ENCODE measurements at places on chromosomes 12 and 14.

DNA sequence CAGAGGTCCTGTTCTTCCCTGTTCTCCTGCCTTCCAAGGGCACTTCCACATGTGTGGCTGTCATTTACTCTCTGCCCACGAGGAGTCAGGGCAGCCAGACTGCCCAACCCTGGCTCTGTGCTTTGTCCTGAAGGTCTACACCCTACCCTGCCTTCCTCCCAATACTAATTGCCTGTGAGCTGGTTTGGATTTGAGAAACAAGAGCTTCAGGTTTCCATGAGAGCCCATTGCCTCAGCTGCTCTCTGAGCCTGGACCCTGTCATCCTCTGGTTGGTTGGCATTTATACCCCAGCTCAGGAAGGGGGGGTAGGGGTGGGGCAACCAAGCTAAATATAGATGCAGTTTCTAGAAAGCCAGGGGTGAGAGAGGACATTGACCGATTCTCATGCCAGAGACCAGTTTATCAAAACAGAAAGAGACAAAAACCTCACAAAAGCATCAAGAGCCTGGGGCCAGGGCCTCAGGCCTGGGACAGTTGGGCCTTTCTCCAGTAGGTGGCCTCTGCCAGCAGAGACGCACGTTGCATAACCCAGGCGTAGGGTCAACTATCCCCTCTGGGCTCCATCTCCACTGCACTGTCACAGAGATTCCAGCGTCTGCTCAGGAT is 34.5 kb downstream of the VDR start:
- DNase-seq: peak; percentile 56

- no peak for DNase-seq
Observed at GRCh38 chr12:97368462-97369163, 94.0 kb upstream of the RMST start.

- peak; percentile 31 for DNase-seq
Observed at GRCh38 chr12:26936559-26937442, 980 bp downstream of the INTS13 start.

DNA sequence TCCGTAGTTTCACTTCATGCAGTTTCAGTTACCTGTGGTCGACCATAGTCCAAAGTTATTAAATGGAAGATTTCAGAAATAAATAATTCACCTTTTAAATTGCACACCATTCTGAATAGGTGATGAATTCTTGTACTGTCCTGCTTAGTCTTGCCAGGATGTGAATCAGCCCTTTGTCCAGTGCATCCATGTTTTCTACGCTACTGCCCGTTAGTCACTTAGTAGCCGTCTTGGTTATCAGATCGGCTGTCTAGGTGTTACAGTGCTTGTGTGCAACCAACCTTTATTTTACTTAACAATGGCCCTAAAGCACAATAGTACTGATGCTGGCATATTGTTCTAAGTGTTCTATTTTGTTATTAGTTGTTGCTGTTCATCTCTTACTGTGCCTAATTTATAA is 146.7 kb downstream of the ACSS3 start:
- no peak for DNase-seq

GRCh38 chr12:93776581-93777018 is 99.4 kb downstream of the CRADD start:
- no peak for DNase-seq

DNA sequence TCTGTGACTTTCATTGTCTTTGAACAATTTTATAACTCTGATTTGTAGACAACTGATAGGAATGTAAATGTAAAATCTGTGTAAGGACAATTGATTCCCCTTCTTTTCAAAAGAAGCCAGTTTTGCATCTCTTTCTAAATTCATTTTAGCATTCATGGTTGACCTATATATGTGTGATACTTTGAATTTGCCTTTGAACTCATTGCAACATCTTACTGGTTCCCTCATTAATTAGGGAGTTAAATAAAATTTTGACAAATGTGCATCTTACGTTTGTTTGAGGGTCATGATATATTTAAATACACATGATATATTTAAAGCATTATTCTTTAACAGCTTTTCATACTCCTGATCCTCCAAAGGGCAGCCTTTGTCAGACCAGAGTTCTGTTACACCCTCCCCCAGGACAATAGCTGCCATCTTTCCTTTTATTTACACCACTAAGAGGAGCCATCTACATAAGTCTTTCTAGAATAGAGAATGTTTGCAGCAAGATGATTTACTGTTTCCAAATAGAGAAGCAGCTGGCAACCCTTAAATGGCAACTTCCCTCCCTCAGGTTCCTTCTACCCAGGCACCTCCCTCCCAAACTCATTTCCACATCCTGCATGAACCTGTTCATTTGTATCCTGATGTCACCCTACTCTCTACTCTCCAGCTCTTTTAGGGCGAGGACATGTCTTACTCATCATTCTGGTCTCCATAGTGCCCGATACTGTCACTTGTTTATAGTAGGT is 40.2 kb upstream of the APPL2 start:
- no peak for DNase-seq

- peak; percentile 7 for DNase-seq
Observed at GRCh38 chr12:16726879-16727278, 120.9 kb upstream of the LMO3 start.
